ENCODE measurements at places on chromosomes 5 and 9. TPM values are rescaled to one million over a fixed set of nuclear protein-coding genes. Genes with fewer than 3 reads are reported as not detected.
A peak's percentile ranks its signal among the peaks of the same experiment; 100 is the strongest.

- no peaks in the 10 kb centered on the region for H3K36me3 ChIP-seq
- no peak for DNase-seq
- H3K27me3 ChIP-seq: no peaks in the 10 kb centered on the region
- H3K4me3 ChIP-seq: no peak overlapping the region
- no peaks in the 10 kb centered on the region for H3K4me1 ChIP-seq
Observed at GRCh38 chr5:69502367-69502766, 9.8 kb downstream of the OCLN start.

DNA sequence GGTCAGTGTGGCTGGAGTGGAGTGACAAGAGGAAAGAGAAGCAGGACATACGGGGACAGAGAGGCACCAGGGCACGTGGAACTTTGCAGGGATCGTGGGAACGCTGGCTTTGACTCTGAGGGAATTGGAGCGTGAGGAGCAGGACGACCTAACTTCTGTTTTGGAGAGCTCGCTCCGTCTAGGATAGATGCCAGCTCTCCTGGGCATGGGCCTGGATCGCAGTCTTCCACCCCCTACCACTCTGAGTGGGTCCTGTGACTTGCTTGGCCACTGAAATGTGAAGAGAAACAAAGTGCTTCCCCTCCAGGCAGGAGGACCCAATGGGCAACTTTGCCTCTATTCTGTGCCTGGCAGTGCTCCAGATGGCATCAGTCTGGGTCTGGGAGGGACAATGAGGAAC is 8.7 kb upstream of the SH3PXD2B start:
- H3K4me3 ChIP-seq: no peak overlapping the region
- no peak overlapping the region for H3K27ac ChIP-seq
- no peaks in the 10 kb centered on the region for H3K27me3 ChIP-seq
- H3K4me1 ChIP-seq: no peaks in the 10 kb centered on the region

DNA sequence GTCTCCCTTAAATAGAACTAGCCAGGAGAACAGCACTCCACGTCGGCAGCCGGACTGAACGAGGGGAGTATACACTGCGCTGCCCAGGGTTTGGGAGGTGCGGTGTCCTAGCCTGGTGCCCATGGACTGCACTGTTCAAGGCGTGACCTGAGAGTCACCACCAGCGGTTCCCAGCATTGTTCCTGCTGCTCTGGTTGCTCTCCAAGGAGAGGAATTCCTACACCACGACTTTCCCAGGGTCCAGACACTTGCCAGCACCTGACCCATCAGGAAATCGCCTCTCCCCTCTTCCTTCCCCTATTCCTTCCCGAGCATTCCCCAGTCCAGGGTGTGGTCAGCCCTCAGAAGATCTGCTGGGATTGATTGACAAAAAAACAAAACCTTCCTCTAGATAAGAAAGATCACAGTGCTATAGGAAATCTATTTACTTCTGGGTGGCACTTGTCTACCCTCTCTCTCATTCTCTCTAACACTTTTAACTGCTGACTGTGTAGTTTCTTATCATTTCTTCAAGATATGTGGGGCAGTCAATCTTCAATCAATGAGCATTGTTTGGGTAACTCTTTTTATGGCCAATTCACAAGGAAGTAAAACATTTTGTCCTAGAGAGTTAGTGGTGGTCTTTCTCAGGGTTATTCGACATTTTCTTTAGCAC is 297.8 kb upstream of the ACTBL2 start:
- DNase-seq: no peak
- H3K4me1 ChIP-seq: no peaks in the 10 kb centered on the region
- no peaks in the 10 kb centered on the region for H3K27me3 ChIP-seq

GRCh38 chr9:38436708-38437107 is 12.5 kb upstream of the IGFBPL1 start:
- no peaks in the 10 kb centered on the region for H3K36me3 ChIP-seq
- DNase-seq: no peak
- no peak overlapping the region for H3K27ac ChIP-seq
- H3K27me3 ChIP-seq: no peaks in the 10 kb centered on the region
- no peak overlapping the region for H3K4me3 ChIP-seq

- H3K36me3 ChIP-seq: no peaks in the 10 kb centered on the region
- no peak overlapping the region for H3K4me3 ChIP-seq
- H3K4me1 ChIP-seq: no peaks in the 10 kb centered on the region
- no peak for DNase-seq
Observed at GRCh38 chr5:134989266-134989830, 21.6 kb downstream of the CATSPER3 start.

DNA sequence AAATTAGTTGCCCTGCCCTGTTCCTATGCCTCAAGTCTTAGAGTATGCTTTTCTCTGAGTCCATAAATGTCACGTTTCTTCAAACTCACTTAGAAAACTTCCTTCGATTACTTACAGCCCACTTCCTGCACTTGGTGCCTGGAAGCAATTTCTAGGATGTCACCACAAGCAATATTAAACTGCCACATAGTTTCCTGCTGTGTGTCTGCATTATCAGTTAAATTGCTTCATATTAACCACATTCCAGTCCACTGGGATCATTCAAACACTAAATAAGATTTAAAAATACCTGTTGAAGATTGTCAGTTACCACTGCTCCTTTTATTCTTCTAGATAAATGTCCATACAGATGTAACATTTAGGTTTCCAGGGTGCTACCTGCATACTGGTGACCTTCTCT is 4.1 kb downstream of the DENND1A start:
- DNase-seq: no peak
- H3K27me3 ChIP-seq: no peaks in the 10 kb centered on the region
- H3K27ac ChIP-seq: no peak overlapping the region
- peaks cover 32% of the 10 kb centered on the region for H3K4me1 ChIP-seq

DNA sequence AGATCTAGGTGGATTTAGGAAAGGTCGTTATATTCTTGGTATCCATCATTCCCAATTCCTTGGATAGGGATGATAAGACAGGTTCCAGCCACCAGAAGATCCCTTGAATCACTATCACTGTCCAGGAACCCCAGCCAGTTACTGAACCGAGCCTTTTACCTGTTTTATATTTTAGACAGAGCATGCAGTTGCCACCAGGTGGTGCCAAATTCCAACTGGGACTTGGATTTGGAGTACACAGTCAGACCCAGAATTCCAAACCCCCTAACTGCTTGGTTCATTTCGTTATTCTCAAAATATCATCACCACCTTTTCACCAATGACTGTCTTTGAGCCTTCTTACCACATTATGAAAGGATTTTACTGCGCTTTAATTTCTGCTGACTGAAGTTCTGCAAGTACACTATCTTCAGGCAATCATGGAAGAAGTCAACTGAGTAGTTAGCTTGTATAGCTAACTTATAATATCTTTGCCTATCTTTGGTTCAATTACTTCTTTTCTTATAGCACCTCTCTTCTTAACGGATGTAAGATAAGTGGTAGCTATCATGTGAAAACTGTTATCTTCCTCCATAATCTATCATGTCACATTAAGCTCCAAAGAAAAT is 191.8 kb downstream of the PRR16 start:
- no peaks in the 10 kb centered on the region for H3K27me3 ChIP-seq
- DNase-seq: peak; percentile 61

GRCh38 chr9:114004221-114004716 is 73.8 kb downstream of the AMBP start:
- peak; percentile 56 for DNase-seq
- peaks cover 16% of the 10 kb centered on the region for H3K36me3 ChIP-seq
- no peaks in the 10 kb centered on the region for H3K27me3 ChIP-seq
- H3K27ac ChIP-seq: no peak overlapping the region
- no peaks in the 10 kb centered on the region for H3K4me1 ChIP-seq
- H3K4me3 ChIP-seq: no peak overlapping the region

DNA sequence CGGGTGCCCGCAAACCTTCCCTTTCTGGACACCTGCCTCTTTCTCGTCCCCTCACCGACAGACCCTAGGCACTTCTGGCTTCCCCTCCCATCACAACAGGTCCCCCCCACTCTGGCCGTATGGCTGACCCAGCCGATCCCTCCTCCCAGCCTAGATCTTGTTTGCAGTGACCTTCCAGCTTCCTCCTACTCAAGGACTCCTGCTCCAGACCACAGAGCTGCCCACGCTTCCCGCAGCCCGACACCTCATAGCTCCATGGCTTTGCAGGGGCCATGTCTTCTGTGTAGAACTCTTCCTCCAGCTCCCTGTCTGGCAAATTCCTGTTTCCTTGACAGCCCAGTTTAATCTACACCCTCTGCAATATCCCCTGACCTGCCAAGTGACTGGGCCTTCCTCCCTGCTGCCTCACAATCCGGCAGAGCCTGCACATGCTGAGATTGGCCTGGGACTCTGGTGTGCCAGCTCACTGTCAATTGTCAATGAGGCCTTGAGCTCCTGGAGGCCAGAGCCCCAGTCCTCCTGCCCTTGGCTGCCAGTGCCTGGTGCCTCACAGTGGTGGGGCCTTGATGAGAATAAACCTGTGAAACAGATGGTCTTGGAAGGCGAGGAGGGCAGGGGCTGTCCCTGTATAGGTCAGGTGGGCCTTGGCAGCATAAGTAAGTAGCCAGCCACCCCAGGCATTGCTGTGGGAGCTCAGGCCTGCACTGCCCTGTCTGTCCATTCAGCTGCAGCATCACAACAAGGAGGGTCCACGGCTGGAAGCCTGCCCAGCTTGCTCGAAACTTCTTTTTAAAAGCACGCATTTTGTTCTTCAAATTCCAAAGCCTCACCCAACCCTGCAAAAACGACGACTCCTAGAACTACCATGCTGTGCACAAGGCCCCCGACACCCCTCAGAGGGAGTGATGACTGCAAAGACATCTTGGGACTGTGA is 50.5 kb downstream of the GADD45G start:
- H3K4me3 ChIP-seq: no peak overlapping the region
- DNase-seq: peak; percentile 63
- no peaks in the 10 kb centered on the region for H3K27me3 ChIP-seq
- no peaks in the 10 kb centered on the region for H3K36me3 ChIP-seq

GRCh38 chr5:97635553-97635952 is 452.5 kb upstream of the RIOK2 start:
- H3K27me3 ChIP-seq: no peaks in the 10 kb centered on the region
- H3K27ac ChIP-seq: no peak overlapping the region
- H3K4me1 ChIP-seq: no peaks in the 10 kb centered on the region
- no peaks in the 10 kb centered on the region for H3K36me3 ChIP-seq

- H3K4me3 ChIP-seq: no peak overlapping the region
- DNase-seq: no peak
- peaks cover 10% of the 10 kb centered on the region for H3K27me3 ChIP-seq
- H3K4me1 ChIP-seq: no peaks in the 10 kb centered on the region
- no peak overlapping the region for H3K27ac ChIP-seq
Observed at GRCh38 chr5:176730815-176731475, 79.4 kb upstream of the UNC5A start.

- H3K36me3 ChIP-seq: no peaks in the 10 kb centered on the region
- no peak overlapping the region for H3K4me3 ChIP-seq
- H3K27me3 ChIP-seq: no peaks in the 10 kb centered on the region
- H3K4me1 ChIP-seq: no peaks in the 10 kb centered on the region
- DNase-seq: no peak
Observed at GRCh38 chr9:17339156-17339555, 204.3 kb downstream of the CNTLN start.

- H3K36me3 ChIP-seq: peaks cover 27% of the 10 kb centered on the region
- H3K27ac ChIP-seq: no peak overlapping the region
- H3K4me1 ChIP-seq: peaks cover 34% of the 10 kb centered on the region
Observed at GRCh38 chr9:95089257-95090022, 228.1 kb downstream of the FANCC start.

DNA sequence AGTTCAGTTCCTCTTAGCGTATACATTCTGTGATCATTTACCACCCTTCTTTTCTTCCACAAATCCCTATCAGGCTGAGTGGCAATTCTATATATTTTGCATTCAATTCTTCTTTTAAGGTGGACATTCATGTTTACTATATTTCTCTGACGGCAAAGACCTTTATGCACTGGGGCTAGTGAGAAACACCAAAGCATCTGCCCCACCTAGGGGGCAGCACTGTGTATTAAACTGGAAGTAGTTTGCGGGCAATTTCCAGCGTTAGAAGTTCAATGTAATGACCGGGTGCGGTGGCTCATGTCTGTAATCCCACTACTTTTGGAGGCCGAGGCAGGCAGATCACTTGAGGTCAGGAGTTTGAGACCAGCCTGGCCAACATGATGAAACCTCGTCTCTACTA is 27.9 kb upstream of the FBXL7 start:
- no peak overlapping the region for H3K27ac ChIP-seq
- H3K4me3 ChIP-seq: no peak overlapping the region
- H3K36me3 ChIP-seq: no peaks in the 10 kb centered on the region
- no peaks in the 10 kb centered on the region for H3K27me3 ChIP-seq
- H3K4me1 ChIP-seq: no peaks in the 10 kb centered on the region

- DNase-seq: no peak
- no peaks in the 10 kb centered on the region for H3K36me3 ChIP-seq
- H3K27ac ChIP-seq: no peak overlapping the region
- no peaks in the 10 kb centered on the region for H3K4me1 ChIP-seq
- H3K4me3 ChIP-seq: peak overlapping the region; percentile 52
Observed at GRCh38 chr5:100904259-100904861, 1.3 kb upstream of the ST8SIA4 start.

DNA sequence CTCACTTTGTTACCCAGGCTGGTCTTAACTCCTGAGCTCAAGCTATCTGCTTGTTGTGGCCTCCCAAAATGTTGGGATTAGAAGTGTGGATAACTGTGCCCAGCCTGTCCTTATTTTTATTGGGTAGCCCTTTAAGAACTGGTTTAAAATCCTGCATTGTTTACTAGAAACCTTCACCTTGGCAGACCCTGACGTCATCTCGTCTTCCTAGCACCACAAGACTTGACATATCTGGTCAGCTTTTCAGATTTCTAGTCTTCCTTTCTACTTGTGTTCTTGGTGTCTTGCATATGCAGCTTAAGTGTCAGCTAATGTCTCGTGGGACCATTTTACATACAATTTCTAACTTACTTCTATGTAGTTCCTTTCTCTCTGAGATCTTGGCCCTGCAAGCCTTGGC is 258.9 kb downstream of the IZUMO3 start:
- H3K4me1 ChIP-seq: no peaks in the 10 kb centered on the region
- H3K27ac ChIP-seq: no peak overlapping the region
- no peaks in the 10 kb centered on the region for H3K27me3 ChIP-seq
- H3K4me3 ChIP-seq: no peak overlapping the region
- no peaks in the 10 kb centered on the region for H3K36me3 ChIP-seq

DNA sequence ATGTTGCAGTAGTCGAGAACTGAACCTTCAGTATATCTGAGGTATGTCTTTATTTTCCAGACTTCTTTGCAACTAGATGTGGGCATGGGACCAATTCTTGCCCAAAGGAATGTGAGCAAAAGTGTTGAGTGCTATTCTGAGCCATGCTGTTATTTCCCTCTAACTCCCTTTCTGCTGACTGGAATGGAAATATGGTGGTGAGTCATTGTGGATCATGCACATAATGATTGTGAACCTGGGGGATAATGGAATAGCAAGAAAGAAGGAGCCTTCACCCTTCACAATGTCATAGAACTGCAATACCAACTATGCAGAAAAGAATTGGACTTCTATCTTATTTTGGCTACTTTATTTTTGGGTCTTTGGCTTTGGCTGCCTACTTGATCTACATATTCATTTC is 10.3 kb upstream of the DOCK2 start:
- H3K27me3 ChIP-seq: no peaks in the 10 kb centered on the region
- no peak overlapping the region for H3K4me3 ChIP-seq
- no peak overlapping the region for H3K27ac ChIP-seq
- H3K4me1 ChIP-seq: no peaks in the 10 kb centered on the region
- H3K36me3 ChIP-seq: no peaks in the 10 kb centered on the region
- no peak for DNase-seq

UGT3A1 gene
- total RNA-seq: not detected

PLAC8L1 gene
- total RNA-seq: not detected

CPLANE1 gene
- total RNA-seq: 9.9 TPM

ZNF608 gene
- total RNA-seq: 55.0 TPM

Measured in adrenal gland (tissue), 19 donors.